ENCODE measurements at places on chromosomes 1 and 21. TPM values are rescaled to one million over a fixed set of nuclear protein-coding genes. Genes with fewer than 3 reads are reported as not detected.

GRCh38 chr1:230868736-230869385, 540 bp upstream of the C1orf198 start:
- H3K36me3 ChIP-seq: peaks cover 4% of the 10 kb centered on the region
- peaks cover 22% of the 10 kb centered on the region for H3K27me3 ChIP-seq
- H3K4me3 ChIP-seq: peak overlapping the region; percentile 87

- H3K27me3 ChIP-seq: peaks cover 10% of the 10 kb centered on the region
- H3K27ac ChIP-seq: no peak overlapping the region
- DNase-seq: peak; percentile 51
- no peaks in the 10 kb centered on the region for H3K36me3 ChIP-seq
- H3K4me1 ChIP-seq: no peaks in the 10 kb centered on the region
- no peak overlapping the region for H3K4me3 ChIP-seq
Measured at GRCh38 chr1:202315576-202316168, 26.1 kb downstream of the UBE2T start.

GRCh38 chr1:116854403-116854690, 55.4 kb upstream of the PTGFRN start:
- no peak overlapping the region for H3K4me3 ChIP-seq
- H3K27ac ChIP-seq: no peak overlapping the region
- H3K36me3 ChIP-seq: no peaks in the 10 kb centered on the region
- DNase-seq: no peak
- H3K27me3 ChIP-seq: peaks cover 4% of the 10 kb centered on the region
- H3K4me1 ChIP-seq: no peaks in the 10 kb centered on the region

GRCh38 chr1:92985101-92985500, 23.8 kb upstream of the DIPK1A start:
- no peak overlapping the region for H3K27ac ChIP-seq
- no peak overlapping the region for H3K4me3 ChIP-seq
- no peaks in the 10 kb centered on the region for H3K36me3 ChIP-seq
- H3K4me1 ChIP-seq: peaks cover 37% of the 10 kb centered on the region
- no peak for DNase-seq
- no peaks in the 10 kb centered on the region for H3K27me3 ChIP-seq

GRCh38 chr1:89274411-89274857, 1.8 kb upstream of the GBP5 start:
- peaks cover 4% of the 10 kb centered on the region for H3K36me3 ChIP-seq
- no peaks in the 10 kb centered on the region for H3K27me3 ChIP-seq
- H3K27ac ChIP-seq: peak overlapping the region; percentile 86
- peak overlapping the region; percentile 71 for H3K4me3 ChIP-seq
- H3K4me1 ChIP-seq: peaks cover 62% of the 10 kb centered on the region

GRCh38 chr1:149936992-149937705, 470 bp upstream of the MTMR11 start:
- peaks cover 5% of the 10 kb centered on the region for H3K4me1 ChIP-seq
- DNase-seq: no peak
- no peak overlapping the region for H3K27ac ChIP-seq
- peaks cover 22% of the 10 kb centered on the region for H3K27me3 ChIP-seq
- H3K36me3 ChIP-seq: no peaks in the 10 kb centered on the region
- H3K4me3 ChIP-seq: no peak overlapping the region

The LEPROT gene
- 11.3 TPM for total RNA-seq

DNA sequence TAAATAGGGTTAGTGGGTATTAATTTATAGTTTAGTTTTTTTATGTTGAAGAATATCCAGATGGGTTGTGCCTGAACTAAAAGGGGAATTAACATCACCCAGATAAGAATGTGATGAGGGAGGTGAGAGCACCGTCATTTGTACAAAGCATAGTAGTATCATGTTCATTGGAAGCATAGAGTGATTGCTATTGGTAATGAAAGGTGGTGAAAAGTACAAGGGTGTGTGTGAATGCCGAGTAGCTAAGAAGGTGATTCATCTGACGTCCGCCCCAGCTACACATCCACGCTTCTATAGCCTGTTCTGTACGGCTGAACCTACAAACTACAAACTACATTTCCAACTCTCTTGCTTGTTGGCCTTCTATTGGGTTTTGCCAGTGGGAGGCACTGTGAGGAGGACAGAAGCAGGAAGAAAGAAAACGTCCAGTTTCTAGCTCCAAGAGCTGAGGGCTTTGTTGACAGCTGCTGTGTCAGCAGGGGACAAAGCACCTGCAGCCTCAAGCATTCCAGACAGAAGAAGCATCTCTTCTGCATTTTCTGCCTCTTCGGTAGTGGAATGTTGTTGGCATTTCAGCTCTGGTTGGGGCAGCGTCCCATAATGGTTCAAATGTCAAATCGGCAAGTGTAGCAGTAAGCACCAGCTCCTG, 404.8 kb downstream of the KCTD3 start:
- no peaks in the 10 kb centered on the region for H3K4me1 ChIP-seq
- no peak overlapping the region for H3K27ac ChIP-seq
- DNase-seq: no peak
- H3K27me3 ChIP-seq: no peaks in the 10 kb centered on the region
- H3K36me3 ChIP-seq: no peaks in the 10 kb centered on the region

DNA sequence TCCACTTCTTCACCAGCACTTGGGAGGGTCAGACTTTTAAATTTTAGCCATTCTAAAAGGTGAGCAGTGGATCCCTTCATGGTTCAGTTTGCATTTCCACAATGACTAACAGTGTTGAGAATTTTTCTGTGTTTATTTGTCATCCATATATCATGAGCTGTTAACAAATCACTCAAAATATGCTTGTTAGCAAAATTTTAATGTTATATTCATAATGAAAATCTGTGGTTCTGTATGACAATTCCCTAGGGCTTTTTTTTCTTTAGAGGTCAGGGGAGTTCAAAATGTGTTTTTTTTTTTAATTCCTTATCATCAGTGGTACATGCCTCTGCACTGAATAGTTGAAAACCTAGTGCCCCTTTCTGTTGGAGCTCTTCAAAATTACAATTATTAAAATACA, 682.2 kb upstream of the ADGRL2 start:
- H3K4me1 ChIP-seq: no peaks in the 10 kb centered on the region
- H3K36me3 ChIP-seq: no peaks in the 10 kb centered on the region
- no peak overlapping the region for H3K27ac ChIP-seq

DNA sequence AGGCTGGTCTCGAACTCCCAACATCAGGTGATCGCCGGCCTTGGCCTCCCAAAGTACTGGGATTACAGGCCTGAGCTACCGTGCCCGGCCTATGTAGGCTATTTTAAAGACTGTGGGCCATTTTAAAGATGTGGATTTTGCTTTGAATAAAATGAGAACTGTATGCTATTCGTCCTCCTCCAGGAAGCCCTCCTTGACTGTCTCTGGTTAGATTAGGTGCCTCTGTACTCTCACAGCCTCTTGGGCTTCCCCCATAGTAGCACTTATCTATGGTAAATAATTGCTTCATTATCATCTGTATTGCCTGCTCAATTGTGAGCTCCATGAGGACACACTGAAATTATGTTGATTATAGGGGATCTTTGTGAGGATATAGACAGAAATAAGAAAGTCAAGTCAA, 20.5 kb upstream of the ERI3 start:
- no peak for DNase-seq
- no peaks in the 10 kb centered on the region for H3K36me3 ChIP-seq
- H3K27me3 ChIP-seq: peaks cover 2% of the 10 kb centered on the region

DNA sequence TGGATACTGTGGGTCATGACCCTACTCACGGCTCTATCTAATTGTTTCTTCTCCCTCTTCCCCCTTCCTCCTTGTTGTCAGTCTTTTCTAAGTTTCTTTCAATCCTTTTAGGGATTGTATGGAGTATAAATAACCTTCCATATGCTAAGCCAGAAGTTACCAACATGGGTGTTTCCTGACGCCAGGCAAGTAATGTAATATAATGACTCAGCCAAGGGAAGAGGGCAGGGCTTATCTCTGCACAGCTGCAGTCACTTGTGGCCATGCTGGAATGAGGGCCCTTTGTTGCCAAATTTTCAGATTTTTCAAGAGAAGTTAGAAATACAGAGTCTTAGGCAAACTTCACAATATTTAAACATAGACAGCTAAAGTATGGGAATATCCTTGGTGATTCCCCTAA, 194.6 kb downstream of the ST6GALNAC3 start:
- H3K27me3 ChIP-seq: no peaks in the 10 kb centered on the region
- H3K4me3 ChIP-seq: no peak overlapping the region
- H3K36me3 ChIP-seq: no peaks in the 10 kb centered on the region
- no peak for DNase-seq
- H3K4me1 ChIP-seq: peaks cover 17% of the 10 kb centered on the region

DNA sequence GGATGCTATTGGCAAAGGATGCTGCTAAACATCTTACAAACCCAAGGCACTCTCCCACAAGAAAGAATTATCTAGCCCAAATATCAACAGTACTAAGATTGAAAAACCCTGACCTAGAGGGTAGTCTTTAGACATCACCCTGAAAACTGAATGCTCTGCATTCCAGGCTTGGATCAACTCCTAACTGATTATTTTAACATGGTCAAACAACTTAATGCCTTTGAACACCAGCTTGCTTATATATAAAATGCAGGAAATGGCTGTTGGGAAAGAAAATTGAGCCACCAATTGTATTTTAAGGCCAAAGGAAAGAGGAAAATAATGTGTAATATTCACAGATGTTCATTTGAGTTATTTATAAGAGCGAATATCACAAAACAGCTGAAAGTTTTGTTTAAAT, 72.2 kb upstream of the C1orf87 start:
- H3K27ac ChIP-seq: no peak overlapping the region
- no peak for DNase-seq
- H3K4me3 ChIP-seq: no peak overlapping the region
- H3K27me3 ChIP-seq: peaks cover under 1% of the 10 kb centered on the region

GRCh38 chr1:156599811-156600210, 1.5 kb downstream of the GPATCH4 start:
- H3K4me1 ChIP-seq: peaks cover 36% of the 10 kb centered on the region
- peaks cover 53% of the 10 kb centered on the region for H3K36me3 ChIP-seq
- H3K27ac ChIP-seq: peak overlapping the region; percentile 99

DNA sequence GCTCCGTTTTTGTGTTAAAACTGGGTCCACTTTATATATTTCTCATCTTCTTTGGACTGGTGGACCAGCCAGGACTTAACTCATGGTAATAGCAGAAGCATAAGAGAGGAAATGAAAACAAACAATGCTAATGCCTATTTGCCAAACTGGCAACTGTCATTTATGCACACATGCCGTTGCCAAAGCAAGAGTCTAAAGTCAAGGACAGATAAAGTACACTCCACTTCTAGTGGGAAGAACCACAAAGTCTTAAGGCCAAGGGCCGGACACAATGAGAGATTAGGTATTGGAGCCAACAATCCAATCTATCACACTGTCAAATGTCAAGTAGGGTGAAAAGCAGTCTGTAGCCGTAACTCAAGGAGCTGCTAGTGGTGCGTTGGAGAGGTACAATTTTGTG, 157.7 kb downstream of the LYPLAL1 start:
- DNase-seq: no peak
- H3K4me3 ChIP-seq: no peak overlapping the region
- no peaks in the 10 kb centered on the region for H3K4me1 ChIP-seq
- peaks cover 4% of the 10 kb centered on the region for H3K36me3 ChIP-seq
- no peaks in the 10 kb centered on the region for H3K27me3 ChIP-seq
- no peak overlapping the region for H3K27ac ChIP-seq

The HCN3 gene
- total RNA-seq: 2.7 TPM

GRCh38 chr1:58811303-58811702, 27.5 kb upstream of the JUN start:
- H3K27ac ChIP-seq: no peak overlapping the region
- no peaks in the 10 kb centered on the region for H3K27me3 ChIP-seq
- no peak for DNase-seq
- peaks cover 2% of the 10 kb centered on the region for H3K36me3 ChIP-seq
- H3K4me1 ChIP-seq: peaks cover 67% of the 10 kb centered on the region
- H3K4me3 ChIP-seq: no peak overlapping the region

GRCh38 chr1:210099921-210100320, 132.7 kb upstream of the SERTAD4 start:
- no peak for DNase-seq
- no peak overlapping the region for H3K4me3 ChIP-seq
- peaks cover 8% of the 10 kb centered on the region for H3K27me3 ChIP-seq
- H3K36me3 ChIP-seq: no peaks in the 10 kb centered on the region

- H3K36me3 ChIP-seq: no peaks in the 10 kb centered on the region
- H3K27ac ChIP-seq: no peak overlapping the region
- peaks cover 2% of the 10 kb centered on the region for H3K4me1 ChIP-seq
- H3K4me3 ChIP-seq: no peak overlapping the region
- no peaks in the 10 kb centered on the region for H3K27me3 ChIP-seq
Measured at GRCh38 chr1:166127003-166127402, 39.8 kb downstream of the FAM78B start.

All from activated B cell treated with CpG ODN at 0.5 μM for 24 hours (primary cell).